ENCODE measurements at places on chromosomes 13 and 19. TPM values are rescaled to one million over a fixed set of nuclear protein-coding genes. Genes with fewer than 3 reads are reported as not detected.

SLAIN1 gene
- 0.05 TPM for polyA plus RNA-seq

PLIN4 gene
- 0.07 TPM for polyA plus RNA-seq

TMC4 gene
- 0.12 TPM for polyA plus RNA-seq

DNA sequence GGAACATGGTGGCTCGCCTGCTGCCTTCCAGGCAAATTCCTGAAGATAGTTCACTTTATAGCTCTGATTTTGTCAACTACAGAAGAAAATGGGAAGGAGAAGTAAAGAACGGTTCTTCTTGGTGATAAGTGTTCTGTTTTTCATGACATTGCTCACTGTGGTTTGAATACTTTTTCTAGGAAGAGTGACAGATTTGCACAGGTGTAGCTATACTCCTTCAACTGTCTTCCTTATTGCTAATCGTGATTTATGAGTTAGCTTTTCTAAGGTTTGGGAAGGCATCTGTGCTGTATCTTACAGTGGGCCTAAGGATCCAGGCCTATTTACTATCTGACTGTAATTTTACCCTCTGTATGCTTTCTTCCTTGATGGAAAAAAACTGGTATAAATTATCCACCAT is 405.6 kb downstream of the NDFIP2 start:
- H3K4me1 ChIP-seq, result no peaks in the 10 kb centered on the region
- no peak for DNase-seq

GRCh38 chr19:56896095-56896494 is 55.6 kb upstream of the PEG3 start:
- H3K36me3 ChIP-seq, result no peaks in the 10 kb centered on the region
- H3K4me3 ChIP-seq, result no peak overlapping the region
- no peaks in the 10 kb centered on the region for H3K4me1 ChIP-seq
- DNase-seq, result no peak
- no peaks in the 10 kb centered on the region for H3K27me3 ChIP-seq
- H3K27ac ChIP-seq, result no peak overlapping the region
